NCI-H226 (cell line): ENCODE measurements at places on chromosomes 1 and 21.

DNA sequence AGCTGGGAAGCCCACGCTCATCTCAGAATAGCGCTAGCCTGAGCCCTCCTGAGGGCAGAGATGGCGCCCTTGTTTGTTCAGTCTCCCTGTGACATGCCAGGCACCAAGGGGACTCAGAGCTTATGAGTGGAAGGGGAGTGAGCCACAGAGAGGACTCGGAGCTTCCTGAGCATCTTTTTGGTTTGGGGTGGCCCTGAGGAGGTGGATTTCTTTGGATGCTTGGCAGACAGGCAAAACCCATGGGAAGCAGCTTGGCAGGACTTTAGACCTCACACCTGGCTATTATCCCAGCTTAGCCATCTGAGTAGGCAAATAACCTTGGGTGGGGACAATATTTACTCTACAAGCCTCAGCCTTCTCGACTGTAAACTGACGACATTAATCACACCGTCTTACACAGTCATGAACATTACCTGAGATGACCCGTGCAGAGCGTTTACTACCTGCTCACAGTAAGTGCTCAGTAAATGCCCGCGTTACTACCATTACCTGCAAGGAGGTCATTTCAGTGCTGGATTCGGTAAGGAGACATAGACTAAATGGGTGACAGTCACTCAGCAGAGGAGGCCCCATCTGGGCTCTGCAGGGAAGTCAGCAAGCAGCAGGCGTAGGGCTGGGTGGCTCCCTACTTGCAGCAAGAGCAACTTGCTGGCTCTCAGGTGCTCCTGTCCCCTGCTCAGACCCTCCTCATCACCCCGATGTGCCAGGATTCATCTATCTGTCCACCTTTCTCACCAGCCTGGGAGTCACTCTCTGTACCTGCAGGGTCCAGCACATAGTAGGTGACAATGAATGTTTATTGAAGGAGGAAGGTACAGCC, 54.9 kb downstream of the KLHDC7A start:
- DNase-seq: no peak

GRCh38 chr1:17120962-17121837, 1.9 kb upstream of the PADI2 start:
- no peak for DNase-seq

DNA sequence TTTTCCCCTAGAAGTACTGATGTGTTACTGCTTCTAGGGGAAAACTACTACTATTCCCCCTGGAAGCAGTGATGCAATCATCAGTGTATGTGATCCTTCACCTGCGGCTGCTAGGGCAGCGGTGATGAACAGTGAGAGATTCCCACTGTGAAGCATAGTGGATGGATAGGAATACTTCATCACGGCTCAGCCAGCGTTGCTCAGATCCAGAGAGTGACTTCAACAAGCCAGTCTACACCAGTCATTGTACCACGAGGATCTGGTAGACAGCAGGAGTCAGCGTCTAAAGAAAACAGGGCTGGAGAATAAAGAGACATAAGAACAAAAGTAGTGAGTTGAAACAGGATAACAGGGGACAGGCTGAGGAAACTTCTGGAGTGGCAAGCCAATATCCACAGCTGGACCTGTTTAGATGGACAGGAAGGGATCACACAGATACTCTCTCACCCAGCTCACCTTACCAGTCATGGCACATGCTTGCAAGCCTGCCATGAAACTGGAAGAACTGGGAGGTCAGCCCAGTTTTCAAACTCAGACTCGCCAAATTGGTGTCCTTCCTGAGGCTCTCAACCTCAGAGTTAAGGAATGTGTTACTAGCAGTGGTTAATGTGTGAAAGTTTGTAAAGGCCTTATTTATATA, 42.4 kb upstream of the LRRC52 start:
- no peak for DNase-seq

GRCh38 chr1:170010443-170010842, 64.1 kb downstream of the KIFAP3 start:
- peak; percentile 29 for DNase-seq

- no peak for DNase-seq
These were observed 23.3 kb downstream of the SH3BP5L start for GRCh38 chr1:248802454-248802853.

GRCh38 chr1:243475966-243476365, 220.1 kb downstream of the SDCCAG8 start:
- no peak for DNase-seq

DNA sequence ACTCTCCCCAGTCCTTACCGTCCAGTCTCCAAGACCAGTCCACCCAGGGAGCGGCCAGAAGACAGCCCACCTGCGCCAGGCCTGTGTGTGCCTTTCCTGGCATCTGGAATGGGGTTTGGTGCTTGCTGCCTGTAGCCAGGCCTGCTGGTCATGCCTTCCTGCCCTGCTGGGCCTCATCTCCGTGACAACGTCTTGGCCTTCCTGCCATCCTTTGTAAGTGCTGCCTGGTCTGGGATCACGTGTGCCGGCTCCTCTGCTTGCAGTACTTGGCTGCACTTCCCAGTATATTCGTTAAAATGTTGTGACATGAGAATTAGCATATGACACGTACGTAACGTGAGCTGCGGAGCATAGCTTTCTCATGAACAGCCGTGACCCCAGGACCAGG, 145.3 kb upstream of the COL6A1 start:
- DNase-seq: no peak

- no peak for DNase-seq
These were observed 43.1 kb upstream of the FOXO6 start for GRCh38 chr1:41318135-41318534.

GRCh38 chr1:198245379-198245778, 88.6 kb downstream of the NEK7 start:
- DNase-seq: no peak

GRCh38 chr1:191668525-191668924, 489.7 kb upstream of the RGS18 start:
- DNase-seq: no peak

DNA sequence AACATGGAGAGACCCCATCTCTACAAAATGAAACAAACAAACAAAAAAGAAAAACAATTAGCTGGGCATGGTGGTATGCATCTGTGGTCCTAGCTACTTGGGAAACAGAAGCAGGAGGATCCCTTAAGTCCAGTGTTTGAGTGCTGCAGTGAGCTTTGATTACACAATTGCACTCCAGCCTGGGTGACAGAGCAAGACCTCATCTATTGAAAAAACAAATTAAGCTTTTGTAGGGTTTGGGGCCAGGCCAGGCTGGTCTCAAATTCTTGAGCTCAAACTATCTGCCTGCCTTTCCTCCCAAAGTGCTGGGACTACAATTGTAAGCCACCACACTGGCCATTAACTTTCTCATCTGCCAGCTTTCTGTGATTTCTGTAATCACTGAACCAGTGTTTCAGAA, 27.2 kb downstream of the NIPAL3 start:
- DNase-seq: no peak

DNA sequence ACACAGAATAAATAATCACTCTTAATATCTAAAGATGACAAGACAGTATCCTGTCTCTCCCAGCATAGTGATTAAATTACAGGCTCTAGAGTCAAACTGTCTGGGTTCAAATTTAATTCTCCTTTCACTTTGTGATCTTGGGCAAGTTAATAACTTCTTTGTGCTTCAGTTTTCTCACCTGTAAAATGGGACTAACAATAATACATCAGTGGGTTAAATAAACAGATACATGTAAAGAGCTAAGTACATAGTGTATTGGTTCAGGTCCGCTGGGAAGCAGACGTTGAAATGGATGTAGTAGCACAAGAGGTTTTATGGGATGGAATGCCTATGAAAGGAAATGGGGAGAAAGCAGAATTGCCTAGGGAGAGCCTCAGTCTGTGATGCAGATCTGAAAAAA, 10.7 kb downstream of the ZFYVE9 start:
- DNase-seq: no peak

GRCh38 chr1:46484783-46485490, 4.7 kb upstream of the DMBX1 start:
- DNase-seq: no peak

- peak; percentile 61 for DNase-seq
These were observed at the start of gene RUNX1 for GRCh38 chr21:35048706-35049617. Gene RUNX1 (minus strand): TSS chr21:35049302.

GRCh38 chr21:46100426-46100825, 2.5 kb downstream of the COL6A2 start:
- peak; percentile 6 for DNase-seq

DNA sequence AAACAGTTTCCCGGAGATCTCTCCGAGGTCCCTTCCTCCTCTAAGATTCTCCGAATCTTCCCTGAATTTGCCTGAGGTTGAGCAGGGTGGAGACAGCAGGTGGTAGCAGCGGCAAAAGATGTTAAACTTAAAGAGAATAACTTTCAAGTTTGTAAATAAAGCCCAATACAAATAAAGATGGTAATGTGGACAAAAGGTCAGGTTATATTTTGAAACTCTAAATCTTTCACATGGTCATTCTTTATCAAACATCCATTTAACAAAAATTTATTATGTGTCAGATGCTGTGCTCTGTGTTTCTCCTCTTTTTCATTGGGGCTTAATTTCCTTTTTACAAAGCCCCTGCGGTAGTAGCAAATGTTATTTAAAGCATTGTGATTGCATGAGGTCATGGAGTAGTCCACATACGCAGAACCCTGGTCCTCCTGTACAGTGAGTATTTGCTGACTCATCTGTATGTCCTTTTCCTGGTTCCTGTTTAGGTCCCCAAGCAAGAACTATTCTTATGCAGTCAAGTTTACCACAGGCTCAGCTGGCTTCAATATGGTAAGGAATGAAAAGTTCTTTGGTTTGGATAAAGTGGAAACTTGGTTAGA, 119.2 kb downstream of the ITSN1 start:
- peak; percentile 96 for DNase-seq

GRCh38 chr1:218436997-218437396, 91.9 kb downstream of the TGFB2 start:
- no peak for DNase-seq

- DNase-seq: no peak
These were observed 164.3 kb downstream of the NTMT2 start for GRCh38 chr1:170310014-170310405.

DNA sequence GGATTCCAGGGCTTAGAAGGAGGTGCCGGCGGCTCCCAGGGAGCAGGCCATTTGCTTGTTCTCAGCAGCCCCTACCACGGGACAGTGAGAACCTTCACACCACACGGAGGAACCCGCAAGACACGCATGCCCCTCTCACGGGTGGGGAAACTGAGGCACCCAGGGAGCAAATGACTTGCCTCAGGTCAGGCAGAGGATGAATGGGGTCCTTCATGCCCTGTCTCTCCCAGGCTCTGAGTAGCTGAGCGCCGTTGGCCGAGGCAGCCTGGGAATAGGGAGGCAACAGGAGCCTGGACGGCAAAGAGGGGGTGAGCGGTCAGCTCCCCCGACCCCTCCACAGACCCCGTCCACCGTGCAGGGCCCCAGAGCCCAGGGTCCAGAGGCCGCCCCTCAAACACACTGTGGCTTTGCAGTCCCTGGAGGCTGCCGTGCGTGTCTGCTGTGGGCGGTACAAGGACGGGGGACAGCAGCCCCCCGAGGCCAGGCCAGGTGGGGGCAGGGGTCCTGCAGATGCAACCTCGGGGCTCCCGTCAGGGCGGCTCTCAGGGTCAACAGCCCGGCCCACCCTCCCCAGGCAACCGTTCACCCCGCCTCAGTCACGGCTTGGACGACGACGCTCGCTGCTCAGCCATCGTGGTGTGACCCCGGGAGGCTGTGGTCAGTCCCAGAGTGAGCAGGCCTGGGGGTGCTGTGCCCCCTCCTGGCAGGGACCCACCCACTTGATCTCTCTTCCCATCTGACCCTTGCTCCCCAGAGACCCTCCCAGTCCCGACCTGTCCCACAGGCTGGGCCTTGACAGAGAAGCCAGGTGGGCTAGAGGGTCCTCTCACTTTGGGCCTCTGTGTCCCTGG, 15.8 kb upstream of the COL6A2 start:
- DNase-seq: no peak

DNA sequence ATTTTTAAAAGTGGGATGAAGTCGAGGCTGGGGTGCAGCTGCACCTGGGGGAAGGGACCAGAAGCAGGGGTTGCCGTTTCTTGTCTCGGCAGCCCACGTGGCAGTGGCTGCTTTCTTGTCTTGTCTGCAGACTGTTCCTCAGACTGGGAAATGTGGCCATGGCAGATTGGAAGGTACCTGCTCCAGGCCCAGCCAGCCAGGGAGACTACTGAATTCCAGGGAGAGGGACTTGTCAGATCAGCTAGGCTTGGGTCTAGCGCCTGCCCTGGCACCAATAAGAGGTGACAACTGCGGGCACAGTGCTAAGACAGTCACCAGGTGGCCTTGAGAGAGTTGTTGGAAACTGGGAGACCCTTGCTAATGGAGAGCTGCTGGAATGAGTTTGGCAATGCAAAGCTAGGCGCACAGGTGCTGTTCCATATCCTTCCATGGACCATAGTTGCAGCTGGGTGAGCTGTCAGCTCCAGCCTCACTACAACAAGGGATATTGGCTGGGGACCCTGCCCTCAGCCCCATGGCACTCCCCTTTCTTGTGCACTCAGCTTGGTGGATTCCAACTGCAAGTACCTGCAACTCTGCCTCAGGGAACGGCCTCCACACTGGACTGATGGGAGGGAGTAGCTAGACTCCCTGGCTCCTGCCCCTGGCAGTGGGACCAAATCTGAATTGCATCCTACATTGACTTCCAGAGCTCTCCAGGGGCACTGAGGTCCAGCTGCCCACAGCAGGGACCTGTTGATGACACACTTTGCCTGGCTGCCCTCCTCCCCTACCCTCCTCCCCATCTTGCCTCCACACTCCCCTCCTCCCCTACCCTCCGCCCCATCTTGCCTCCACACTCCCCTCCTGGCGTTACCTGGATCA, 9.9 kb upstream of the IL22RA1 start:
- no peak for DNase-seq

- DNase-seq: no peak
These were observed 1.7 kb downstream of the INKA2 start for GRCh38 chr1:111737216-111738132.

DNA sequence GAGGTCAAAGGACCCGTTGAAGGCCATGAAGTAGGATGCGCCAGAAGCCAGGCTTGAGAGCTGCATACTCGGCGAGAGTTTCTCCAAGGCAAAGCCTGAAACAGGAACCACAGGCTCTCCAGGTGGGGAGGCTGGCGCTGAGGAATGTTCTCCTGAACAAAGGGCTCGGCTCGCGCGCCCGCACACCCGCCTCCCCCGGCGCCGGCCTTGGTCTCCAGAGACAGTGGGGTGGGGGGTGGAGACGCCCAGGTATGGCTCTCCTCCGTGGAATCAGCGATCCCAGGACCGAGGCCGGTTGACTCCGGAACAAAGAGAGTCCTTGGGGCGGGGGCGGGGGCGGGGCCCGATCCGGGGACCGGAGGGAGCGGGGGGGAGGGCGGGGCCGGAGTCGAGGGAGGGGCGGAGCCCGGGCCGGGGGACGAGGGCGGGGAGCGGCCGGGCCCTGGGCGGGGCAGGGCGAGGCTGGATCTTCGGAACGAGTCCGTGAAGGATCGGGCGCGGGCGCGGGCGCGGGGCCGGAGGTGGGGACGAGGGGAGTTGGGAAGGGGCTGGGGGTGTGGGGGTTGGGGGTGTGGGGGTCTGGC, 85.0 kb downstream of the NKAIN1 start:
- DNase-seq: peak; percentile 75

DNA sequence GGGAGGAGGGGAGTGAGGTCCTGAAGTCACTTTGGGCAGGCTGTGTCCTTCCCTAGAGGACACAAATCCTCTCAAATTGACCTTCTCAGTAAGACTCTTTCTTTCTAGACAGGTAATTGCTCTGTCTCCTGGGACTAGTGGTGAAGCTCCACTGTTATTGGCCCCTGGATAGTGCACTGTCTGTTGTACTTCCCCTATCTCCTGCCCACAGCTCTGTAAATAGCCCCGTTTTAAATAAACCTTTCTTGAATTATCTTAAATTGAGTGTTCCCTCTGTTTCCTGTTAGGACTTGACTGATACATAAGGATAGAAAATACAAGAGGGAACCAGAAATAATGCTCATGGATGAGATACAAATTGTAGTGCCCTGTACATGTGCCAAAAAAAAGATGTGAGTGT, 229.5 kb upstream of the USP24 start:
- DNase-seq: no peak
